ENCODE measurements at places on chromosomes 5 and 9.
A peak's percentile ranks its signal among the peaks of the same experiment; 100 is the strongest.

DNA sequence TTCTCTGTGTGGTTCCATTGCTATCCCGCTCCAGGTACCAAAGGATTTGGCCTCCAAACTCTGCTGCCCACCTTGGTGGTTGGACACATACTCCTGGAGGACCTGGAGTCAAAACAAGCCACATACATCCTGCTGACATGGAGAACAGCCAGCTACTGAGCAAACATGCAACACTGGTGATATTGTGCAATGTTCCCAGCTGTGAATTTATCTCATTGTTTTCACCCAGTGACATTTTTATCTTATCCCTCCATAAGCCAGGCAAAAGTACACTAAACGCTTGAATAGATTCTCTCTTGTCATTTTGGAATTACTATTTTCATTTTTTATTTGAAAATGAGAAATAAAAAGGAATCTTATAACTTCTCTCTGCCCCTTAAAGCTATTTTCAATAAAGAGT is 11.1 kb upstream of the CTSL start:
- peak; percentile 54 for DNase-seq

GRCh38 chr9:23258569-23258968 is 567.5 kb downstream of the ELAVL2 start:
- no peak for DNase-seq

GRCh38 chr9:92563116-92564100 is 27.6 kb upstream of the ECM2 start:
- no peak for DNase-seq

DNA sequence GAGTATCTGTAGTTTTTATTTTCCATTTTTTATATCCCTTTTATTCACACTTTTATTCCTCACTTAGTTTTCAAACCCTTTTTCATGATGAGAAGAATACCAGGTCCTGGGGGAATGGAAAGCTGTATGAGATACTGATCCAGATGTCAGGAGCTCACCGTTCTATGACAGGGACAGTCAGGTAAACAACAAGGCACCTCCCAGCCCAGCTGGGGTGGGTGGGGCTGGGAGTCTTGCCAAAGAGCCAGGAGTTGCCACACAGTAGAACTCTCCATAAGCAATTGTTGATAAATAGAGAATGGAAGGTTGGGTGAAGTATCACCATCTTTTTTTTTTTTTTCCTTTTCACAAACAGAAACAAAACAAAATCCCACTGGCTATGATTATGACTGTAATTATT is 225.8 kb downstream of the NSG2 start:
- no peak for DNase-seq

DNA sequence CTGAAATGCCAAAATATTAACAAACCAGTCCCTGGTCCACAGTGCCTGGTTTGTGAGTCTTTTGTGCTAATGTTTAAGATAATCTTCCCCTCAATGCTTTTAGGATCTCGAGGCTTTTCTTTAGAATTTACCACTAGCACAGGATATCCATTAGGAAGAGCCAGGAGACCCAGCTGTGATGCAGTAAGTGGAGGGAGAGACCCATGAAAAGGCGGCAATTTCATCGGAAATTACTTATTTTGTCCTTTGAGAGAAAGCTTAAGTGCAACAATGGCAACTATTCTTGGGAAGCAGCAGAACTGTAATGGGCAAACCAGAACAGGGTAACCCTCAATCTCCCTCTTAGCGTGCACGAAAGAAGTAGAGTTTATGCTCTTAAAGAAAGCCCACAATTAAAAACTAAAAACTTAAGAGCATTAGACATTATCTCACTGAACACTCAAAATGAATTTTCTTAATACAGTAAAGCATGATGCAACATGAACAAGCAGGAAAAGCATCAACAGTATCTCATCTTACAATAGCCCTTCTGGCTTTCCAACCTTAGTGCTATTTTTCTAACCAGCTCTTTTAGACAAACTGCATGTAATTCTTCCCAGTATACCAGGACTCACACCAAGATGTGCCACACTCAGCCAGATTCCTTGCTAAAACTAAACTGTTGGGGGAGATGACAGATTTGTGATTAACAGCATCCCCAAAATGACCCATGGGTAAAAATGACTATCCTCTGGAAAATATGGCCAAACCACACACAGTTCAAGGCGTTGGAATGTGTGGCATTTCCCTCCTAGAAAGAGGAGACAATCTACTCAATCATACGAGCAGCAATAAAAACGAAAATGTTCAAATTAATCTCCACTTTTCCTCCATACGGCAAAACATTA is 36.4 kb downstream of the PWWP2A start:
- peak; percentile 67 for DNase-seq

DNA sequence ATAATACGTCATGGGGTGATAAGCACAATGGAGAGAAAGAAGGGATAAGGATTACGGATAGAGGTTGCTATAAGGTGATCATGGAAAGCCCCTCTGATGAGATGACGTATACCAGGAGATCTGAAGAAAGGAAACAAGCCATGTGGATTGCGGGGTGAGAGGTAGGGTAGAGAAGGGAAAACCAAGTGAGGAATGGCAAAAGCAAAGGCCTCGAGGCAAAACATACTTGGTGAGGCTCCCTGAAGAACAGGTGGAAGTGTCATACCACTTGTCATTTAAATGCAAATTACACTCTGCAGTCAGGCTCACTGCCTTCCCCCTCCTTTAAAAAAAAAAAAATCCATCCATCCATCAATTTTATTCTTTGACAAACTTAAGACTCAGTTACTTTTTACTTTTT is 420.8 kb downstream of the RAB3C start:
- DNase-seq = no peak

- DNase-seq = no peak
Observed at GRCh38 chr9:29564564-29564963, 1991.3 kb upstream of the C9orf72 start.

GRCh38 chr9:113622600-113623400 is 159.3 kb downstream of the RGS3 start:
- DNase-seq = peak; percentile 54

GRCh38 chr5:149344151-149344550 is 1.1 kb upstream of the GRPEL2 start:
- DNase-seq = no peak

- DNase-seq = no peak
Observed at GRCh38 chr5:133392448-133392847, 219.9 kb downstream of the FSTL4 start.

DNA sequence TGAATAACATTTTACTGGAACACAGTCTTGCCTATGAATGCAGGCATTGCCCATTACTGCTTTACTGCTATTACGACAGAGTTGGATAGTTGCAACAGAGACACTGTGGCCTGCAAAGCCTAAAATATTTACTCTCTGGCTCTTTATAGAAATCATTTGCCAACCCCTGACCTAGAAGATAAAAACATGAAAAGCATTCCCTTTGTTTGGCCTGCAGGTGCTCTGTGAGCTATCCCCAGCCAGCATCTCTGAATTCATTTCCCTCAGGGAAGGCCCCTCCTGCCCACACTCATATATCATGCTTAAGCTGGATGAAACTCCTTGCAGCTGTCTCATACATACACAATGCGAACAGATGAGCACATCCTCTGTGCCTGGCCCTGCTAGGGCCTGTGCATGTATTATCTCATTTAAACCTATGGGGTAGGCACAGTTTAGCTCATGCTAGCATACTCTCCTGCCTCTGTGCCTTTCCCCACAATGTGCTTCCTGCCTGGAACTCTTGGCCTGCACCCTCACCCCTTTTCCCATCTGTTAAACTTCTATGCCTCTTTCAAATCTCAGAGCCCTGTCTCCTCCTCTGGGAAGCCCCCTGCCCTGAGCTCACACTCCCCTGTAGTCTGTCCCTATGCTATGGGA is 193.1 kb downstream of the PAX5 start:
- no peak for DNase-seq

- peak; percentile 18 for DNase-seq
Observed at GRCh38 chr9:115349542-115349941, 231.6 kb upstream of the TNC start.

GRCh38 chr5:107476783-107477182 is 194.0 kb downstream of the EFNA5 start:
- no peak for DNase-seq

GRCh38 chr9:38183994-38184568 is 115.1 kb upstream of the SHB start:
- DNase-seq = no peak

DNA sequence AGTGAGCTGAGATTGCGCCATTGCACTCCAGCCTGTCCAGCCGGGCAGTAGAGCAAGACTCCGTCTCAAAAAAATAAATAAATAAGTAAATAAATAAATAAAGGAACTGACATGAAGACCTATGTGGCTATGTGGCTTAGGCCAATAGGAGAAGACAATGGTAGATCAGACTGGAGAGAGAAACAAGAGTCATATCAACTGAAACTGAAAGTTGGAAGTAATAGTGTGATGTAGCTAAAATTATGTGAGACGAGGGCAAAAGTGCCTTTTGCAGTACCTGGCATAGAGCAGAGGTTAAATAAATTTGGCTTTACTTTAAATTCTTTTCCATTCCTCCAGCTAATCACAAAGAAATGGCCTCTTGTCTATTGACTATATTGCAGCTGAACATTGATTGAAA is 7.3 kb downstream of the FBP2 start:
- DNase-seq = no peak

- DNase-seq = no peak
Observed at GRCh38 chr5:171391996-171392577, 4.4 kb downstream of the NPM1 start.

DNA sequence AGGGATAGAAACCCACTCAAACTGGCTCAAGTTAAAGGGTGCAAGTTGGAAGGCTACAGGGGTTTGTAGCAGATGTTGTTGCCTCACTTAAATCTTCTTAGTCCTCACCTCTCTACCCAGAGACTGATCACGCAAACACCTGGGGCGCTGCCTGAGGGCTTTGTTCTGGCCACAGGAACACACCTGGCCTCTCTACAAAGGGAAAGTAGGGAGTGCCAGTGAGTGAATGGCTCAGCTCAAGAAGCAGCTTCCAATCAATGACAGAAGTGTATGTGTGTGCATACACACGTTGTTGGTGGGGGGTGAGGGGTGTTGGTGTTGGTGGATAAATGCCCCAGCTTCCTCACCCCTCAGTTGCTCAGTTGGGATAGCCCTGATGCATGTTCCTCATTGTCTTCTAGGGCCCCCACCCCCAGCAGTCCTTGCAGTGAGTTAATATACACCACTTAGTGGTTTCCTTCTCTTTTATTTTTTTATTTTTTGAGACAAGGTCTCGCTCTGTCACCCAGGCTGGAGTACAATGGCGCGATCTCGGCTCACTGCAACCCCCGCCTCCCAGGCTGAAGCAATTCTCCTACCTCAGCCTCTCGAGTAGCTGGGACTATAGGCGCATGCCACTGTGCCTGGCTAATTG is 30.6 kb upstream of the CTNNA1 start:
- DNase-seq = no peak

DNA sequence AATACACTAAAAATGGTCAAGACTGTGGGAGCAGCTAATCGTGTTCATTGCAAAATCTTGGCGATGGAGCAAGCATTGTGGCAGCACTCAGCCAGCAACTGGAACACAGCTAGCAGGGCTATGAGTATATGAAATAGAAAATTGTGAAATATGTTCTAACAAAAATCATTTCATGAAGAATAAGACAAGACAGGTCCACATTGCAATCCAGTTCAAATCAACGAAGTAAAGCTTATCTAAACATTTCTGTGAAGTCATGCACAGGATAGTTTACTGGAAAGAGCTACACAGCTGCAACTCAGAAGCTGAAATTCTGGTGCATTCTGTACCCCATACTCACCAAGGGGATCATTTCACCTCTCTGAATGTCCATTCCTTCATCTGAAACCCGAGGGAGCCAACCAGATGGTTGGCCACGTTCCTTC is 5.3 kb upstream of the NFIL3 start:
- peak; percentile 22 for DNase-seq

DNA sequence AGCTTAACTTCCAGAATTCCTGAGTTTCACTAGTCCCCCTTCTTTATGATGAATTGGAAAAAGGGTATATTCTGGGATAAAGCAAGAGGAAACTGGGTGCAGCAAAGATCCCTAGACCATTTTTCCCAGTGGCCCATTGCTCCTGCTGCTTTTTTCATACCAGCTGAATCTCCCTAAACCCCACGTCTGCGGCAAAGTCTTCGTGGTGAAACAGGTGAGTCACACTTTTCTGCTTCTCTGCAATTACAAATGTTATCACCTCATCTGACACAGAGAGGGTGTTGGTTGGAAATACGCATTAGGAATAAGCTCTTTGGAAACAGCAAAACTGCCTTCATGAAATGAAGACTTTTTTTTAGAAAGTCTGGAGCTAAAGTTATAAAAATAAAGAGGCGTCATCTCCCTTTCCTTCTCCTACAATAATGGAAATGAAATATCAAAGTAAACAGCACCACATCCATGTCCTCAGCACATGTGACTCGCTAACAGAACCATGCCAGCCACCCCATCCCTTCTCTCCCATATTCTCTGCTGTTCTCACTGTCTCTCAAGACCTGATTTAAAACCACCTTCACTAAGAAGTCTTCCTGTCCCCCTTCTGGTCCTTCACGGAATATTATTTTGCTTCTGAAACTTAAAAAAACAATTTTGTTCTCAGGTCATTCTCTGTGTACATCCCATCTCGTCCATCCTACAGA is 39.5 kb upstream of the GLRX start:
- no peak for DNase-seq

DNA sequence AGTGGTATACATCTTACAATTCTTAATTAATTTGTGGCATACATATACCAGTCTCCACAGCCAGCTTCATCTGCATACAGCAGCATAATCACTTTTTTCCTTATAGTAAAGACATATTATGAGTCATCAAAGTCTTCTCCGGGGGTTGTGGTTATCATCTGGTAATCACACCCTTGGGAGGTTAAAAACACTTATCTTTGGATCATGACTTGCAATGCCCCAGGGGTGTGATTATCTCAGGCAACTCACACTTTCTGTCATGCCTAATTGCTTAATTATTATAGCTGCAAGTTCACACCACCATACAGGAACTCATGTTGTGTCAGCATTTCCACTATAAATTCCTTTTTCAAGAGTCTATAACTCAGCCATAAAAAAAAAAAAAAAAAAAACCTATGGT is 218.4 kb downstream of the ANXA1 start:
- DNase-seq = no peak

DNA sequence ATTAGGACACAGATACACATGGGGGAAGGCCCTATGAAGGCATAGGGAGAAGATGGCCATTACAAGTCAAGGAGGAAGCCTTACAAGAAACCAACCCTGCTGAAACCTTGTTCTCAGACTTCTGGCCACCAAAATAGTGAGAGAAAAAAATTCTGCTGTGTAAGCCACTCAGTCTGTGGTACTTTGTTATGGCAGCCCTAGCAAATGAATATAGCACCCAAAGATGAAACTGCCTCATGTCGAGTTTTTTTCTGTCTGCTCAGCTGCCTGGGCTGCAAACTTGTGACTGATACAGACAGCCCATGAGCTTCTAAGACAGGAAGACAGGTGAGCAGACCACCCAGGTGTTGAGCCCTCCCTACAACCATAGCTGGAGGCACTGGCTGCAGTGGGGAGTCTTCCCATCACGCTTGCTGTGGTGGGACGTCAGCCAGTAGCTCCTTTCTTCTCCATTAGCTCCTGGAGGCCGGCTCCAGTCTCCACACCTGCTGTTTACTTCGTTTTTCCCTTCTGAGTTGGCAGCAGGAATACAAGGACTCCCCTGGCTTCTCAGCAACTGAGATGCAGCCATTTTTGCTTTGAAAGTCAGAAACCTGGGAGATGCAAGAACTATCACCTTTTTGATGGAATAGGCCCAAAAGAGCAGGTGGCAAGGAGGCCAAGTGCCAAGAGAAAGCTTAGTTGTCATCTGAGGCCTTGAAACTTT is 164.9 kb downstream of the SEMA6A start:
- no peak for DNase-seq

All from AG08396 (cell line).